ENCODE measurements at places on chromosomes 5 and 9.

- no peak for DNase-seq
- H3K4me3 ChIP-seq, result peak overlapping the region; percentile 90
- peaks cover 15% of the 10 kb centered on the region for H3K36me3 ChIP-seq
Measured at GRCh38 chr9:136726631-136727191, 14.3 kb downstream of the DIPK1B start.

DNA sequence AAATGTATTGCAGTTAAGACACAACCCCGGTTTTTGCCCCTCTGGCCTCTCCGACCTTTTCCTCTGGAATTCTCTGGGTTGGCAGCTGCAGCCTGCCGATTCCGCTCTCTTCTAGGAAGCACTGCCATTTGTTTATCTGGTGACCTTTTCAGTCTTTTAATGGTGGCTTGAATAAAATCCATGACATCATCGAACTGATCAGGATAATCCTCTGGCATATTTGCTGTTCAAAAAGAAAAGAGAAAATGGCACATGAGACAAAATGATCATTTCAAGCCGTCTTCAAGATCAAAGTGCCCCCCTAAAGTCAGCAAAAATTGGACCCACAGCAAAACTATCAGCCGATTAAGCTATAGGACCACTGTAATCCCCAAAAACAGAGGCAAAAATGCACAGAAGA lies 23.9 kb downstream of the GDNF start:
- H3K4me3 ChIP-seq, result no peak overlapping the region
- peaks cover 3% of the 10 kb centered on the region for H3K27me3 ChIP-seq
- H3K4me1 ChIP-seq, result peaks cover 18% of the 10 kb centered on the region
- no peak for DNase-seq
- H3K36me3 ChIP-seq, result no peaks in the 10 kb centered on the region

GRCh38 chr5:80834710-80835109 lies 125.5 kb upstream of the RASGRF2 start:
- H3K36me3 ChIP-seq, result peaks cover 15% of the 10 kb centered on the region
- no peak overlapping the region for H3K27ac ChIP-seq
- no peak overlapping the region for H3K4me3 ChIP-seq
- DNase-seq, result no peak

DNA sequence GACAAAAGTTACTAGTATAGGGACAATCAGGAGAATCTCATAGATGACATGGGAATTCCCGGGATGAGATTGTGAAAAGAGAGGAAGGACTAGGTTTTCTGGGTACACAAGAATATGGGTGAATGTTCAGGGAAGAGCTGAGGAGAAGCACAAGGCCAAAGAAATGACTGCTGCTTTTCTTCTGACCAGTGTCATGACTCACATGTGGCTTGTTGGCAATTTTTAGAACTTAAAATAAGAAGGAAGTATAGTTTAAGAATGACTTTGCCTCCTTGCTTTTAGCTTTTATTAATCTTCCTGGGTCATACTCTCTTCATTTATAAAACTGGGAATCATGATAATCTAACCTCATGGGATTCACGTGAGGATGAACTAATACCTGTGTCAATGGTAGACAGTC lies 652.4 kb upstream of the MEF2C start:
- H3K36me3 ChIP-seq, result no peaks in the 10 kb centered on the region
- H3K4me3 ChIP-seq, result no peak overlapping the region
- no peak overlapping the region for H3K27ac ChIP-seq

GRCh38 chr5:128213340-128213739 lies 129.8 kb downstream of the SLC12A2 start:
- no peak for DNase-seq
- peaks cover 2% of the 10 kb centered on the region for H3K27me3 ChIP-seq
- no peak overlapping the region for H3K27ac ChIP-seq

DNA sequence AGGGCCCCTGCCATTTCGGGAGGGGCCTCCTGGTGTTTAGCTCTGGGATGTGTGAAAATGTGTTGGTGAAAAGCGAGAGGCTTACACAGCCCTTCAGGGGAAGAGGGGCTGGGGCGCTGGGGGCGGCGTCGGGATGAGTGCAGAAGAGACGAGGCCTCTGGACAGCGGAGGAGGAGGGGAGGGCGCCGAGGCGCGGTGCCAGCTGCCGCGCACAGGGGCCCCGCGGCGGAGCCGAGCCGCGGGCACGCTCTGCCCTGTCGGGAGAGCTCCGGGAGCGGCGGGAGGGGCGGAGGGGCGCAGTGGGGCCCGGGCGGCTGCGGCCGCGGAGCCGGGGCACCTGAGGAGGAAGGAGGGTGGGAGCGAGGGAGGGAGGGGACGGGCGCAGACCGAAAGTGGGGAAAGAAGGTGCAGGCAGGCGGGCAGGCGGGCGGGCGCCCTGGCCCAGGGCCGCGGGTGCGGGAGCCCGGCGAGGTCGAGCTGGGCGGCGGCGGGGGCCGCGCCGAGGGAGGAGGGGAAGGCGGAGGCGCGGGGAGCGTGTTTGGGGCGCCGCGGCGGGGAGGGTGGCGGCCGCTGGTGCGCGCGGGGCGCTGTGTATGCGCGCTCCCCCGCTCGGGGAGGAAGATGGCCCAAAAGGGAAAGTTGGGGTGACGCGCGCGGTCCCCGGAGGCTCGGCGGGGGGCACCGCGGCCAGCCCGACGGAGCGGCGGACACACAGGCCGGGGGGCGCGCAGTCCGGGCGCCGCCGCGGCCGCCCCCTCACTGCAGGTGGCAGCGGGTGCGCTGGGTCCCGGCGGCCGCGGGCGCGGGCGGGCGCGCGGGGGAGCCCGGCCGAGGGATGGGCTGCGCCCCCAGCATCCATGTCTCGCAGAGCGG lies at the start of gene PDE8B:
Gene PDE8B (plus strand): TSS at position 590 of the 873 bp plus-strand sequence. CDS start 246 bp downstream, at position 836.
- peaks cover 80% of the 10 kb centered on the region for H3K27me3 ChIP-seq
- H3K27ac ChIP-seq, result no peak within 1 kb of the TSS
- no peaks in the 10 kb centered on the region for H3K36me3 ChIP-seq

GRCh38 chr5:7779019-7780005 lies 71.6 kb downstream of the CFAP90 start:
- H3K27ac ChIP-seq, result no peak overlapping the region
- no peak for DNase-seq
- no peaks in the 10 kb centered on the region for H3K36me3 ChIP-seq

- H3K4me3 ChIP-seq, result no peak overlapping the region
- peaks cover 16% of the 10 kb centered on the region for H3K4me1 ChIP-seq
- H3K27me3 ChIP-seq, result peaks cover 2% of the 10 kb centered on the region
- no peak overlapping the region for H3K27ac ChIP-seq
Measured at GRCh38 chr5:118529361-118530144, 458.8 kb downstream of the DTWD2 start.

- H3K4me3 ChIP-seq, result no peak overlapping the region
- peaks cover 2% of the 10 kb centered on the region for H3K4me1 ChIP-seq
- H3K27ac ChIP-seq, result no peak overlapping the region
- no peaks in the 10 kb centered on the region for H3K27me3 ChIP-seq
Measured at GRCh38 chr5:141935538-141935937, 11.9 kb downstream of the DELE1 start.

GRCh38 chr9:37747271-37747753 lies 6.3 kb upstream of the TRMT10B start:
- H3K36me3 ChIP-seq, result no peaks in the 10 kb centered on the region
- no peak overlapping the region for H3K4me3 ChIP-seq
- H3K27ac ChIP-seq, result no peak overlapping the region
- peaks cover 4% of the 10 kb centered on the region for H3K4me1 ChIP-seq
- peaks cover 8% of the 10 kb centered on the region for H3K27me3 ChIP-seq
